Eye (tissue), 1 donor: ENCODE measurements at places on chromosomes 6 and 20.
A peak's percentile ranks its signal among the peaks of the same experiment; 100 is the strongest.

- no peak for DNase-seq
Observed at GRCh38 chr6:32607988-32608298, 18.3 kb upstream of the HLA-DRB1 start.

DNA sequence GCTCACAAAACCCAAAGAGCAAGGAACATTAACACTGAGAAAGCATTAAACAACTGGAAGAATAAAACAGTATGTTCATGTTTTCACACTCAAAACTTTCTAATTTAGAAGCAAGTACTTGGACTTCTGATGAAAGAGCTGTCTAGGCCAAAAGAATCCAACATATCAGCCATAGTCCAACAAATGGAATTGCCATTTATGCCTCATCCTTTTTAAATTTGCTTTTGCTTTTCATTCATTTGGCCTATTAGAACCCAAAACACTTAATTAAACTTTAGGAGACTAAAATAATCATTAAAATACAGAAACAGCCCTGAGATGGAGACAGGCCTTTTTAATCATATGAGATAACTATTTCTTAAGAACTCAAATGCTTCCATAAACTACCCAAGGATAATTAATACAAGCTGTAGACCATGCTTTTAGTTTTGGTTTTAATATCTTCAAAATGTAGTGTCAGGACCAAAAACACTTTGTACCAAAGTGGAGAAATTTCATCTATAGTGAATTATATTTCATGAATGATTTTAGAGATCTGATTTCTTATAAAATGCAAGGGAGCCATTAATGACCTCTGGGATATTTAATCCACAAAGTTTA lies 166.5 kb downstream of the KIF6 start:
- no peak for DNase-seq

GRCh38 chr6:132084811-132085509 lies 133.8 kb upstream of the CCN2 start:
- peak; percentile 54 for DNase-seq

DNA sequence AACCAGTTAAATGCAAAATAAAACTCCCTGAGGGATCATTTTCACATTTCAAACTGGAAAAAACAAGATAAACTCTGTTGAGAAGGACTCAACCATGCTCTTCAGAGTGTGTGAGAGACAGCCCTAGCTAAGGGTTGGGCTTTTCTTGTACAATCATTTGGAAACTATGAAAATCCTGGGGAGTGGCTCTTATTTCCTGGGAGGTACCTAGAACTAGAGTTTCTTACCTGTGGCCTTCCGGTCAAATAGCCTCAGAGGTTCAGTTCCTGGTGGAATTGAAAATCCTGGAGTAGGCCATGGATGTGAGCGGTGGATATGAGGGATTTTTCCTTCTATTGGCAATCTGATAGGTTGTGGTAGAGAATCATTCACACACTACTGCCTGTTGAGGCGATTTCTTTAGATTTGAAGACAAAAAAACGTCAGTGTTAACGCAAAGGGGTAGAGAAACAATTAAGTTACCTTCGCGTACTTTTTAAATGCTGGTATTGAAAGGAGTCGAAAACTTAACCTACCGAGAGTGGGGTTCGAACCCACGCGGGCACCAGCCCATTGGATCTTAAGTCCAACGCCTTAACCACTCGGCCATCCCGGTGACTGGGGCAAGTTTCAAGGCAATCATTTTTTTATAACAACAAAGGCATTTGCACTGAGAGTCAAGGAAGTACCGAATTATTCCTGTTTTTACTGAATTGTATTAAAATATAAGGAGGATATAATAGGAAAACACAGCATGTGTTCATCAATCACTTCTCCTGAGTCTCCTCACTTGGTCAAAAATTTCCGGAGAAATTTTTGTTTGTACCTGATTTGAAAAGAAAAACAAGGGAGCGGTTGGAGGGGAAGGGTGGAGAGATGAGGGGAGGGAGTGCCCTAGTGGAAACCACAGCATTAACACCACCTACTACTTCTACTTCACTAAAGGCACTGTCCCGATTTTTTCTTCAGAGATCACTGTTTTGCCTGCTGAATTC lies 191.3 kb downstream of the OR2B2 start:
- peak; percentile 10 for DNase-seq

DNA sequence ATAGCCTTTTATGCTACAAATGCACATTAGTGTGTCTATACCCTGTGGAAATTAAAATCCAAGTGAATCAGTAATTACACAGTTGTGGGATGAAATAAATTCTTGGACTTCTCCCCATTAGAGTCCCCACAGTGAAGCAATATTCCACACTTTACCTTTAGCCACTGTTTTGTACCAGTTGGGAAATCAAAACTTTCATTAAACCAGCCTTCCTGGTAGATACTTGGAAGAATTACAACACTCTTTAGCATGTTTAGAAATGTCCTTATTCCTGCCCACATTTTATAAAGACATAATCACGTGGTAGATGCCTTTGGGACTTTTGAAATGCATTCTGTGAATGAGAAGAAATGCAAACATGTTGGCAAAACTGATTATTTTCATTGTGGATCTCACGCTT lies 49.0 kb upstream of the ANKEF1 start:
- no peak for DNase-seq

GRCh38 chr6:34243901-34244884 lies 4.6 kb downstream of the SMIM29 start:
- peak; percentile 15 for DNase-seq

- DNase-seq, result no peak
Observed at GRCh38 chr6:81834141-81834681, 81.7 kb upstream of the TENT5A start.

DNA sequence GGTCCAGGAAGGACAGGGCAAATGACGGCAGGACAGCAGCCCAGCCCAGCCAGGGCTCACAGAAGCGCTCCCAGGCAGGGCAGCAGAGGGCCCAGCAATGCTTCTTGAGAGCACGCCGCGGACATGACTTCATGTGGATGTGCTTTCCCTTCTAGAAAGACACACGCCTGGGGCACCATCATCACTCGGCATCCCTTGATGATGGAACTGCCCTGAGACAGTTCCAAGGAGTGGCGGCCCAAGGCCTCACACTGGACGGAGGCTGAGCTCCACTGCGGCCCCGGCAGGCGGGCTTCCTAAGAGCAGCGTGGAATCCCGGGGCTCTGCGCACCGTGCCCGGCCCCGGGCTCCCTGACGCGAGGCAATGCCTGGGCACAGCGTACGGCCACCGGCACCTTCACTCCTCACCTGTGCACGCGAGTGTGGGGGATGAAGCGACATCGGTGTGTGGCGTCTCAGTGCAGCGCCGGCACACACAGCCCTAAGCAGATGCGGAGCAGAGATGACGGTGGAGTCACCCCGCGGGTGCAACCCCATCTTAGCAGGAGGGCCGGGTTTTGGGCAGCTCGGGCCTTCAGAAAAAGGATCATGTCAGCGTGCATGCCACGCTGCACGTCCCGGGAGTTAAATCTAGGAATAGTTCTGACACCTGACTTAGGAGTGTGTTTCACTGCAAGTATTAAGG lies 86.6 kb downstream of the THBS2 start:
- no peak for DNase-seq

GRCh38 chr6:128710315-128710714 lies 172.6 kb upstream of the LAMA2 start:
- no peak for DNase-seq

DNA sequence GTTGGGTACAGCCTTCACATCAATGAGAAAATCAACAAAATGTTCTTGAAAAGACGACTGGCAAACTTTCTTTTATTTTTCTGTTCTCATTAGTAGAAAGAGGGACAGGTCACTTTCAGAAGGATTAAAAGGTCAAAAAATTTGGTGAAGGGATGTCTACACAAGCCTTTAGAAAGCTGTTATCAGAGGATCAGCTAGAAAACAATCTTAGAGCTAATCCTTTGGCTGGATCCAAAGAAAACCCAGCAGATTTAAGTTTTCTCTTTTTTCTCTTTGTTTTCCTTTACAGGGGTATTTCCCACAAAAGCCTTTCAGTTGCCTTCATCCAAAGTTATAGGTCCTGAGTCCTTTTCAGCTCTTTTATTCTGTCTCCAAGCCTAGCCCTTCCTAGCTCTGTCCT lies 57.3 kb upstream of the EDN1 start:
- no peak for DNase-seq
